ENCODE measurements at places on chromosomes 12 and 14. TPM values are rescaled to one million over a fixed set of nuclear protein-coding genes. Genes with fewer than 3 reads are reported as not detected.

PTPN6 gene
- 1.2 TPM for total RNA-seq

MYH7 gene
- not detected for total RNA-seq

FLVCR2 gene
- total RNA-seq = 2.7 TPM

BIN2 gene
- not detected for total RNA-seq

RNASE3 gene
- not detected for total RNA-seq

TSPAN8 gene
- not detected for total RNA-seq

RFX4 gene
- not detected for total RNA-seq

RBP5 gene
- not detected for total RNA-seq

RFLNA gene
- not detected for total RNA-seq

TAS2R8 gene
- not detected for total RNA-seq

TAS2R46 gene
- total RNA-seq = 0.73 TPM

HOXC10 gene
- not detected for total RNA-seq

BDKRB1 gene
- not detected for total RNA-seq

TC2N gene
- 1.0 TPM for total RNA-seq

TMCC3 gene
- total RNA-seq = 16.0 TPM

GPR135 gene
- 0.74 TPM for total RNA-seq

EML5 gene
- 0.13 TPM for total RNA-seq

WNT5B gene
- not detected for total RNA-seq

TSPAN11 gene
- 3.6 TPM for total RNA-seq

CNTN1 gene
- total RNA-seq = not detected

L3HYPDH gene
- total RNA-seq = 24.2 TPM

LRRC10 gene
- total RNA-seq = not detected

EPYC gene
- total RNA-seq = not detected

ARPC3 gene
- 1,199 TPM for total RNA-seq

SPRYD4 gene
- total RNA-seq = 2.4 TPM

DLGAP5 gene
- total RNA-seq = 56.8 TPM

CCDC198 gene
- not detected for total RNA-seq

CEBPE gene
- not detected for total RNA-seq

FKBP4 gene
- total RNA-seq = 42.8 TPM

DTX1 gene
- total RNA-seq = not detected

MON2 gene
- 10.2 TPM for total RNA-seq

PIWIL1 gene
- total RNA-seq = not detected

KCNH3 gene
- total RNA-seq = not detected

All from mammary microvascular endothelial cell (primary cell).